ENCODE measurements at places on chromosomes 5 and 9.

DNA sequence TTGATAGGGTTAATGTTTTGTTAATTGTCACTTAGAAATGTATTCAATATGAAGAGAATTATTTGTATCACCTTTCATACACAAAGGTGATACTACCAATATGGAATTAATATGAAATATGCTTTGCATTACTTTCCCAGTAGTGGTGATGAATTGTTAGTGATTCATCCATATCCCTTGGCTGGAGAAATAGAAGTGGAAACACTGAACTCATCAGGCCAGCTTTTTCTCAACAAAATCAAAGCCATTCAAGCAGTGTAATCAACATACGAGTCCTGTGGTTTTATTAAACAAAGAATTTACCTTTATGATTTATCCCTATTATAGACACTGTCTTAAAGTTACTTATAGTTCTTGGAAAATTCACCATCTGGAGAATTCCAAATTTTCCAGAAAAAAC, 264.0 kb upstream of the MEF2C start:
- no peak for DNase-seq

GRCh38 chr9:131349881-131350563, 43.9 kb upstream of the PRRC2B start:
- DNase-seq = peak; percentile 93

- DNase-seq = no peak
Measured at GRCh38 chr5:91059409-91059808, 323.7 kb downstream of the ARRDC3 start.

DNA sequence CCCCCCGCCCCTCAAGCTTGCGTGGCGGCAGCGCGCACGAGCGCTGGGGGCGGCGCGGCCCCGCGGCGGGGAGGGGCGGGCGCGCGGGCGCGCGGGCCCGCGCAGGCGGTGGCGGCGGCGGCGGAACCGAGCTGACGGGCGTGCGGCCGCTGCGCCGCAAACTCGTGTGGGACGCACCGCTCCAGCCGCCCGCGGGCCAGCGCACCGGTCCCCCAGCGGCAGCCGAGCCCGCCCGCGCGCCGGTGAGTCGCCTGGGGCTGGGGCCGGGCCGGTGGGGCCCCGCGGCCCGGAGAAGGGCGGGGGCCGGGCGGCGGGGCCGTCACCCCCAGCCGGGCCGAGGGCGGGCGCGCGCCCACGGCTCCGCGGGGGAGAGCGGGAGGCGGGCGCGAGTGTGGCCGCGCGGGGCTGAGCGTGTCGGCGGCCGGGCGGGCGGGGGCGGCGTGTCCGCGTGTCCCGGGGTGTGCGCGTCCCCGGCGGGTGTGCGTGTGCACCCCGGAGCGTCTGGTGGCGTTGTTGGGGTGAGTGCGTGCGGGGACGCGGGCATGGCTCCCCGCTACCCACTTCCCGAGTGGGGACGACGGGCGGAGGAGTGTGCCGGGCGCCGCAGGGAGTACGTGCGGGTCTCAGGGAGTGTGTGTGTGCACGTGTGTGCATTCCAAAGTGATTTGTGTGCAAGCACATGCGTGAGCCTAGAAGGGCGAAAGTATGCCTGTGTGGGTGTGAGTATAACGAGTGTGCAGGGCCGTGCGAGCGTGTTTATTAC, at the start of gene NEK6:
Gene NEK6 (plus strand): TSS at position 106 of the 763 bp plus-strand sequence. CDS start 44,016 bp downstream, outside the sequence.
- peak; percentile 40 for DNase-seq

DNA sequence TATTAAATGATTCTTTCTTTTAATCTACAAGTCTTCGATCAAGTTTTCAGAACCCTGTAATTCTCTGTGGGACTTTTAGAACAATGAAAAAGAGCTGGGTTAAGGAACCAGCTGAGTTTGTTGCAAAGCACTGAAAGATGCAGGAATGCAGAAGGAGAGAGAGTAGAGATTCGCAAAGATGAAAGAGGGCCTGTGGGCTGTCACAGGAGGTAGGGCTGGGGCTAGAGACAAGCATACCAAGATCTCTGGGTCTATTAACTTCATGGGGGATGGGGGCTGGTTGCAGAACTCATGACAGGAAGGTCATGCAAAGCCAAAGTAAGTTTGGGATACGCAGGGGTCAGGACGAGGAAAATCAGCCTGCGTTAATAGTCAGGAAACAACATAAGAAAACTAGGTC, 81.8 kb downstream of the LURAP1L start:
- DNase-seq = no peak

GRCh38 chr5:36530215-36530614, 76.2 kb upstream of the SLC1A3 start:
- no peak for DNase-seq

- no peak for DNase-seq
Measured at GRCh38 chr5:6088706-6089105, 289.6 kb downstream of the MED10 start.

DNA sequence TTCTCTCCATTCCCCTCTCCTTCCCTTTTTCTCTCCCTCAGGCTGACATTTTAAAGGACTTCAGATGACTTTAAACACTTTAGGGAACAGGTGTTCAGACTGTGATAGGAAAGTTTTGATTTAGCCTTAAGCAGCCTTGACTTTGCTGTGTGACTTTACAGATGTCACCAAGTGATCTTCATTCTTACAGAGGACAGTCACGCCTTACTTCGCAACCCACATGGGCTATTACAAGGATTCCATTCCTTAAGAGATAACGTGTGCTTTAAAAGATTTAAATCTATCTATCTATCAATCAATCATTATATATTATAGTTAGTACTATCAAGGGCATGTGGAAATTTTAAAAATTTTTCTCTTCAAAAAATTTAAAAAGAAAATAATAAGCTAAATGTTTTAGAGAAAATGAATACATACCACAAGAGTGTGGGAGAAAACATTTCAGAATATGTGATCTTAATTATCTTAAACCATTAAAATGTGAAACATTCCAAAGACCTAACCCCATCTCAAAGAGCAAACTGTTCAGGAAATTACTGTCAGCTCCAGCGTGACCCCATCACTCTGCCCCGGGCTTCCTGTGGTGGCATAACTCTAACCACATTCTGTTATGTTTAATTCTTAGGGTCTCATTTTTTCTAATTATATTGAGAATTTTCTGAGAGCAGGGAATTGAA, 530.5 kb downstream of the SEMA5A start:
- DNase-seq = no peak

- DNase-seq = no peak
Measured at GRCh38 chr5:93107141-93107540, 473.9 kb downstream of the NR2F1-AS1 start.

DNA sequence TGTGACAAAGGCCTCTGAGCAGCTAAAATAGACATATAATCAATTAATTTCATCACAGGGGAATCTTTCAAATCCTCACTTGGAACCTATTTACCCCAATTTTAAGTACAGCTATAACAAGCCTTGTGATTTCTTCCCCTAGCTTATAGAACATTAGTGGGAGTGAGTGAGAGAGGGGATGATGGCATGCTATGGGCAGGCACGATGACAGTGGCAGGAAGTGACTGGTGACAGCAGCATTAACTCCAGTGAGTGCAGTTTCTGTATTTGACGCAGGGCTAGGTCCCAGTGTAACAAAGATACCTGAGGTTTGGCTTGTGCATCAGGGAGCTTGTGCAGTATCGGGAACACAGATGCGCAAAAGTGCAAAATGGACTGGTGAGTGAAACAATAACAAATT, 54.1 kb downstream of the NPR3 start:
- no peak for DNase-seq

- DNase-seq = no peak
Measured at GRCh38 chr9:123282362-123283047, 14.1 kb upstream of the STRBP start.

GRCh38 chr5:56852228-56853000, 37.1 kb downstream of the MAP3K1 start:
- DNase-seq = no peak

GRCh38 chr5:89055695-89056085, 172.7 kb upstream of the MEF2C start:
- DNase-seq = no peak

- DNase-seq = no peak
Measured at GRCh38 chr5:96248131-96248530, 184.9 kb downstream of the PCSK1 start.

GRCh38 chr5:90549729-90550275, 8.8 kb upstream of the ADGRV1 start:
- no peak for DNase-seq

- no peak for DNase-seq
Measured at GRCh38 chr5:154683101-154683880, 71.9 kb upstream of the LARP1 start.

DNA sequence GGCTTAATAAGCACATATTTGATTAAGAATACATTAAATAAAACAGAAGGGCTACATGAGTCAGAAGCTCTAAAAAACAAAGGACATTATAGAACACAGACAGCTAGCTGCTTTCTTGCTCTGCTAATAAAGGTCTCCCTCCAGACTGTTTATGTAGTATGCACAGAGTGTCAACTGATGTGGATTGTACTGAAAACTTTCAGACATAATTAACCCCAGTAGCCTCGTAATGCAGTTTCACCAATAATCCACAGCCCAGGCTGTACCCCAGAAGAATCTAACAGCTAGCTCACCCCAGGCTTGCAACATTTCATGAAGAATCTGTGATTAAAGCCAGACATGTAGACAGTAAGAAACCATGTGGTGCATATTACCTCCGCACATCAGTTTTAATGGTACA, 30.8 kb downstream of the FGF10 start:
- DNase-seq = no peak

- no peak for DNase-seq
Measured at GRCh38 chr5:141878186-141878710, at the start of gene PCDH1. PCDH1 (minus strand) TSS chr5:141878410; CDS start chr5:141878262, 148 bp downstream.

DNA sequence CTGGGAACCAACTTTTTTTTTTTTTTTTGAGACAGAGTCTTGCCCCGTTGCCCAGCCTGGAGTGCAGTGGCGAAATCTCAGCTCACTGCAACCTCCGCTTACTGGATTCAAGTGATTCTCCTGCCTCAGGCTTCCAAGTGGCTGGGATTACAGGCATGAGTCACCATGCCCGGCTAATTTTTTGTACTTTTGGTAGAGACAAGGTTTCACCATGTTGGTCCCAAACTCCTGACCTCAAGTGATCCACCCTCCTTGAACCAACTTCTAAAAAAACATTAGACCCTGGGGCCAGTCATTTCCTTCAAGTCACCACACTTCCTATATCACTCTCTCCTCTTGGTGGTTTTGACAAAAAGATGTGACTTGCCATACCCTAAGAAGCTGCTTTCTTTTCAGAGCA, 10.9 kb upstream of the SHROOM1 start:
- DNase-seq = no peak

- peak; percentile 60 for DNase-seq
Measured at GRCh38 chr9:5626727-5627634, 1.9 kb upstream of the RIC1 start.

GRCh38 chr5:163261647-163262269, 175.6 kb upstream of the CCNG1 start:
- DNase-seq = no peak

GRCh38 chr5:126732716-126733115, 44.2 kb upstream of the LMNB1 start:
- DNase-seq = no peak

GRCh38 chr9:98040212-98040611, 16.3 kb upstream of the NANS start:
- no peak for DNase-seq

GRCh38 chr5:81925009-81925408, 46.8 kb upstream of the ATG10 start:
- no peak for DNase-seq

DNA sequence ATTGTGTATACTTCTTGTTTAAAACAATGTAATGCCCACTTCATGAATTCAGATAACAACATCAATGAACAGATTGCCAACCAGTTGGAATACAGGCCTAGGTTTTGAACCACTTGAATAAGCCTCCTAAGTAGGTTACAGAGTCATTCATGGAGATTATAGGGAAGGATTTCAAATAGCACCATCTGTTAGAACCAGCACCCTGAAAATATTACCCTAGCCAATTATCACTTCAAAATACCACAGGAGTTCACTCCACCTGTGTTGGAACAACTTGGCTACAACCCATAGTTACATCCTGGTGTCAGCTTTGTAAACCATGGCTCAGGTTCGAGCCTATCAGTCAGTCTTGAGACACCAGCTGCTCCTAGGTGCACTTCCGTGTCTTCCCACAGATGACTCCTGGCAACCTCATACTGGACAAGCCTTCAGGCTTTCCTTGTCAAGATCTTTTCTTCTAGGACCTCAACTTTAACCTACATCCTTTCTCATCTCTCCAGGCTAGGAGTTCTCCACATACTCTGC, 350.0 kb downstream of the DEPDC1B start:
- DNase-seq = no peak

- no peak for DNase-seq
Measured at GRCh38 chr5:150021491-150022157, 21.1 kb downstream of the HMGXB3 start.

- DNase-seq = no peak
Measured at GRCh38 chr9:133642708-133643361, 6.7 kb downstream of the DBH start.

GRCh38 chr5:60490597-60491166, 209.3 kb downstream of the DEPDC1B start:
- DNase-seq = no peak

- no peak for DNase-seq
Measured at GRCh38 chr5:36558641-36559040, 47.8 kb upstream of the SLC1A3 start.

All from activated CD8-positive, alpha-beta T cell treated with anti-CD3 and anti-CD28 coated beads, Interleukin-2, amount 10 ng/mL, durations not matched to agents 7 days and 5 days (primary cell).